ENCODE measurements at places on chromosomes 13 and 19.

DNA sequence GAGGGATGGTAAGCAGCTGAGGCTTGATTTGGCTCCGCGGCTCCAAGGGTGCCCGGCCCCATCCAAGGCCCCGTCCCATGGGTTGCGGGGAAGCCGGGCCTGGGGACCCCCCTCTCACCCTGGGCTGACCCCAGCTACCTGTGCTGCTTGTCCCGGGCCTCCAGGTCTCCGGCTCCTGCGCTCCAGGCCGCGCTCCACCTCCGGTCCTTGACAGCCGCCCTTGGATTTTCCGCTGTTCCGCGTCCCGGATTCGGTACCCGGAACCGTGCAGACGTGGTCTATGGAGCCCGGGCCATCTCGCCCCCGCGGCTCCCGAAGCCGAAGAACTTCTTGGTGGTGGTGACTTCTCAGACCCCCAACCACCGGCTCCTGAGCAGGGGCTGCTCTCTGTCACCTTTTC is 48.3 kb upstream of the C1QTNF9B start:
- DNase-seq = no peak

GRCh38 chr13:59834801-59835200 is 328.9 kb downstream of the DIAPH3 start:
- no peak for DNase-seq

DNA sequence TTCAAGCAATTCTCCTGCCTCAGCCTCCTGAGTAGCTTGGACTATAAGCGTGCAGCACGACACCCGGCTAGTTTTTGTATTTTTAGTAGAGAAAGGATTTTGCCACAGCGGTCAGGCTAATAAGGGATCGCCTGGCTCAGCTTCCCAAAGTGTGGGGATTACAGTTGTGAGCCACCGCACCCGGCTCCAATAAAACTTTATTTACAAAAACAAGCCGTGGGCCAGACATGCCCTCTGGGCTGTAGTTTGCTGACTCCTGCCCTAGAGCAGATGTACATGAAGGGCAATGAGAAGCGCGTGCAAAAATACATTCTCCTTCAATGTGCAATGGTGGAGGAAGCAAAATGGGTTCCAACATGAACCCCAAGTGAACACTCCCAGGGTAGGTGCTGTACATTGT is 13.7 kb upstream of the MED26 start:
- DNase-seq = no peak

GRCh38 chr13:111897846-111898215 is 169.1 kb upstream of the SOX1 start:
- DNase-seq = no peak

DNA sequence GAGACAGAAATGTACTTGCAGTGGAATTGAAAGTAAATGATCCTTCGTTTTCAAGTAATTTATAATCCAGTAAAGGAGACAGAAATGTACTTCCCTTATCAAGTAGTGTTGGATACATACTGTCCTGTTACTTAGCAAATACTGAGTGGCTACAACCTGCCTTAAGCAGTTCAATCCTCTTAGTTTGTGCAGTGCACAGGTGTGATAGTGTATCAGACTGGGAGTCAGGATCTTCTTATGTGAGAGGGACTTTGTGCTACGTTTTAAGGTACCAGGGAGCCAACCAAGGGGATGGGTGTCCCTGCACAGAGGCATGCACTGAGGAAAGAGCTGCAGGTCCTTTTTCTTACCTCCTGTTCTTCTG is 111.1 kb downstream of the DNAJC3 start:
- no peak for DNase-seq

- no peak for DNase-seq
Measured at GRCh38 chr13:104327211-104327610, 1261.0 kb upstream of the SLC10A2 start.

DNA sequence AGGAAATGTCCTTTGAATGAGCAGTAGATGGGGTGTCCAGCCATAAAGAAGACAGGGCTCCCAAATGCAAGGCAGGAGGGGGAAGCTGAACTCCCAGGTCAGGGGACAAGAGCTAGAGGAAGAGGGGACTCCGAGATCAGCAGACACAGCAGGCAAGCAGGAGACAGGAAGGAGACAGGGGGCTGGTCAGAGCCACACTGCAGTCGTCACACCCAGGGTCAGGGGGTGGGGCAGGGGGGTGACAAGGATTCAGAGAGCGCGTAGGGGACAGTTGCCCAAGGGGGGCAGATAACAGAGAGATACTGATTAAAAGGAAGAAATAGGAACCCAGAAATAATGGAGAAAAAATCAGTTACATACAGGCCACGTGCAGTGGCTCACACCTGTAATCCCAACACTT is 3.2 kb downstream of the HSD17B14 start:
- no peak for DNase-seq

- DNase-seq = no peak
Measured at GRCh38 chr19:17264641-17264979, at the start of gene USHBP1. Gene USHBP1 (minus strand): TSS chr19:17264745. CDS start chr19:17264299, 446 bp downstream.

DNA sequence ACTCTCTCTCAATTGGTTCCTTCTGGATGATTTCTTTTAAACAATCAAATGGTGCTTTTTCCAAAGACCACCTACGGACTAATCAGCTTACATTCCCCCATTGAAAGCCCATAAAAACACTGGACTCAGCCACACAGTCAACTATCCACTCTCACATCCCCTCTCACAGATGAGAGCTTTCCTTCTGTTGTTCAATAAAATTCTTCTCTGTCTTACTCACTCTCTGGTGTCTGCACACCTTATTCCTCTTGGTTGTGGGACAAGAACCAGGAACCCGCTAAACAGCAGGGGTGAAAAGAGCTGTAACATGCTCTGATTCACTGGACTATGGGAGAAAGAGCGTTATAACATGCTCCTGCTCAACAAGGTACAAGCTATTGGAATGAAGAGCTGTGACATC is 2896.2 kb downstream of the PCDH9 start:
- no peak for DNase-seq

Data from activated CD8-positive, alpha-beta memory T cell treated with anti-CD3 and anti-CD28 coated beads for 4 hours (primary cell).